ENCODE measurements at places on chromosomes 13 and 19.

- no peak for DNase-seq
These were observed 111.9 kb downstream of the HSPH1 start for GRCh38 chr13:31049833-31050232.

- DNase-seq, result no peak
These were observed 4.3 kb downstream of the PIN1 start for GRCh38 chr19:9839415-9839814.

- no peak for DNase-seq
These were observed 2.8 kb downstream of the MRPS12 start for GRCh38 chr19:38933544-38933943.

GRCh38 chr13:77529501-77529840, 6.0 kb upstream of the SCEL start:
- no peak for DNase-seq

Measured in stimulated activated CD8-positive, alpha-beta memory T cell treated with anti-CD3 and anti-CD28 coated beads, Interleukin-4, amount 100 ng/mL, for 1 hour (primary cell).